ENCODE measurements at places on chromosomes 1 and 21. TPM values are rescaled to one million over a fixed set of nuclear protein-coding genes. Genes with fewer than 3 reads are reported as not detected.

The B3GALT2 gene
- total RNA-seq = not detected

GRCh38 chr1:218930472-218931241 is 243.0 kb upstream of the LYPLAL1 start:
- no peak for DNase-seq

DNA sequence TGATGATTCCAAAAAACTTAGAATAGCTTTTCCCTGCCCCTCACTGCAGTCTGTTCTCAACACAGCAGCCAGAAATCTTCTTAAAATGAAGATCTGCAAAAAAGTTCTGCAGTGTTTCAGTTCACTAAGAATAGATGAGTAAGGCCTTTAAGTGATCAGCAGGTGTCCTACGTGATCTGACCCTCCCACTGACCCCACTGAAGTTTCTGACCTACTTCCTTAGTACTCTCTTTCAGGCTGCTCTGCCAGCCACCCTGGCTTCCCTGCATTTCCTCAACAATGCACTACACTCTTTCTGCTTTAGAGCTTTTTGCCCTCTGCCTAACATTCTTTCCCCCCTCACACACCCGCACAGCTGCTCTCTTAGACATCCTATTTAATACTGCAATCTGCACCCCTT is 182.5 kb downstream of the AKT3 start:
- DNase-seq = no peak

- no peak for DNase-seq
Observed at GRCh38 chr1:30318864-30319718, 404.3 kb downstream of the MATN1 start.

- DNase-seq = no peak
Observed at GRCh38 chr1:63896755-63897154, 122.9 kb downstream of the ROR1 start.

GRCh38 chr1:113303267-113303666 is 87.0 kb upstream of the MAGI3 start:
- DNase-seq = no peak

DNA sequence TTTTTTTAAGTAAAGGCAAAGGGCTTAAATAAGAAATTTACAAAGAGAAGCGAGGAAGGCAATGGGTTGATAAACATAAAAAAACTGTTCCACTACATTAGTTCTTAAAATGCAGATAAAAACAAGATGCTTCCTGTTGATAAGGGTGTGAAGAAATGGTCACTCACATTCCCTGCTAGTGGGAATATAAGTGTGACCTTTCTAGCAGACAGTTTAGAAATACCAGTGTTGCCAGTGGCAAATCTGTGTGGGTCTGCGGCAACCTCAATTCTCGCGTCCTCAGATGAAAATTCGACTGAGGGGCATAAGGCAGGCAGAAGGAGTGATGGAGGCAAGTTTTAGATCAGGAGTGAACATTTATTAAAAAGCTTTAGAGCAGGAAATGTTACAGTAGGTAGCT is 151.1 kb downstream of the NTNG1 start:
- DNase-seq = no peak

Measured in epithelial cell of proximal tubule (primary cell).